SK-N-SH treated with all-trans-retinoic acid at 6 μM for 48 hours (cell line): ENCODE measurements at places on chromosomes 6 and 20.

GRCh38 chr6:106512048-106512967 is 117.0 kb downstream of the RTN4IP1 start:
- peak; percentile 55 for ATAC-seq

DNA sequence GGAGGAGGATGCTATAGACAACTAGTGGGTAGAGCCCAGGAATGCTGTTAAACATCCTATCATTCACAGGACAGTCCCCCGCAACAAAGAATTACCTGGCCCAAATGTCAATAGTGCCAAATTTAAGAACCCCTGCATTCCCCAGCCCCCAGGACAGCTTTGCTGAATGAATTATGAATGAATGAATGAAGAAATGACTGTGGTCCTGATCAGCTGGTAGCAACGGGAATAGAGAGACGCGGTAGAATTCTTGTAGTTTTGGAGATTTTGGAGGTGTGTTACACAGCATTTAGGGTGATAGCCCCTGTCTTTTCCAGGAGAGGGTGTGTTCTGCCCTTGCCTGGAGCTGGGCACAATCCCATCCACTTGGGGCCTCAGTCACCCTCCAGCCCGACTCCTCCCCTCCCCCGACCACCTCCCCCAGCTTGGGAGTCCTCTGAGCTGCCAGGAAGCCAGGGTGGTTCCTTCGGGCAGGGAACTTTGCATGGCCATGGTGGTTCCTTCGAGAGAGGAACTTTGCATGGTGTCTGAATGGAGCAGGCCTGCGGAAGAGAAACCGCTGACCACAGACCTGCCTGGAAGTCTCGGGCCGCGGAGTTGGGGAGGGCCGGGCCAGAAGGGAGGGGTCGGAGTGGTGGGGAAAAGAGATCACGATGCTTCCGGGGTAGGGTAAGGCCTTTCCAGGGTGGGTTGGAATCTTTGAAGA is 1.0 kb upstream of the HCK start:
- no peak for ATAC-seq

- no peak for ATAC-seq
These were observed 50.9 kb upstream of the CD2AP start for GRCh38 chr6:47426524-47427302.

GRCh38 chr6:139335447-139336210 is 38.8 kb downstream of the CITED2 start:
- no peak for ATAC-seq

DNA sequence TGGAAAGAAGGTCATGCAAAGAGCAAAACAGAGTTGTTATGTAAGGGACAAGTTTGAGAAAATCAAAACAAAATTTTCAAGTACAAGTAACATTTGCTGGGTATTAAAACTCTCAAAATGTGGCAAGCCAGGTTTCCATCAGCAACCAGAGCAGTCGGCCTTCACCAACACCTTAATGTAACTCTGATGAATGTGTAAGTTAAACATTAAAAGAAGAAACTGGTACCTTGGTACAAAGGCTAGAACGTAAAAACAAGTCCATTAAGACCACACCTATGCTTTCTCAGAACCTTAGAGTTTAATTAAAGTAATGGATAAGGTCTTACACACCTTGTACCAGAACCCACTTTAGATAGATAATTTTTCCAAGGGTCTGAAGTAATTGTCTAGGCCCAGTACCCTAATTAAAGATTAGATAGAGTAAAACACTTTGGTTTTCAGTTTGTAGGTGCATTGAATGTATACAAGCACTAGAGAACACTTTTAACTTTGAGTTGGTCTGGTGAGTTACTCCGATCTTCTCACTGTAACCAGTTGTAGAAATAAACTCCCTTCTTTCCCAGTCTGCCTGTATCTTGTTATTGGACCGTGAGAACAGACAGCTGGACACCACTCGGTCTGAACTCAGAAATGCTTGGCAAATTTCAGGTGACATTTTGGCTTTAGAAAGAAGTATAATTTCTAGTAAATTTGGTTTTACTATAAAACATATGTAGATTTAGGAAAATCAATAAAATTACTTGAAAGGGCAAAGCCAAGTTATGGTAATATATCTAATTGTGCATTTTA is 319.4 kb downstream of the HTR1B start:
- ATAC-seq, result no peak

GRCh38 chr6:112956696-112957535 is 609.8 kb downstream of the RFPL4B start:
- ATAC-seq, result peak; percentile 95
